Mesothelial cell of epicardium (in vitro differentiated cells): ENCODE measurements at places on chromosomes 6 and 20. TPM values are rescaled to one million over a fixed set of nuclear protein-coding genes. Genes with fewer than 3 reads are reported as not detected.

Gene FOXC1
- 49.8 to 52.2 TPM (median 50.5 TPM) in 3 replicates for total RNA-seq

- H3K4me1 ChIP-seq, result peaks cover 10% of the 10 kb centered on the region
- H3K4me3 ChIP-seq, result no peak overlapping the region
- H3K27ac ChIP-seq, result no peak overlapping the region
- H3K27me3 ChIP-seq, result no peaks in the 10 kb centered on the region
- H3K36me3 ChIP-seq, result no peaks in the 10 kb centered on the region
Measured at GRCh38 chr6:96101564-96101963, 85.8 kb downstream of the FUT9 start.

Gene TRIM31
- 0.58 to 0.68 TPM in 2 of 3 replicates, not detected in the other for total RNA-seq

DNA sequence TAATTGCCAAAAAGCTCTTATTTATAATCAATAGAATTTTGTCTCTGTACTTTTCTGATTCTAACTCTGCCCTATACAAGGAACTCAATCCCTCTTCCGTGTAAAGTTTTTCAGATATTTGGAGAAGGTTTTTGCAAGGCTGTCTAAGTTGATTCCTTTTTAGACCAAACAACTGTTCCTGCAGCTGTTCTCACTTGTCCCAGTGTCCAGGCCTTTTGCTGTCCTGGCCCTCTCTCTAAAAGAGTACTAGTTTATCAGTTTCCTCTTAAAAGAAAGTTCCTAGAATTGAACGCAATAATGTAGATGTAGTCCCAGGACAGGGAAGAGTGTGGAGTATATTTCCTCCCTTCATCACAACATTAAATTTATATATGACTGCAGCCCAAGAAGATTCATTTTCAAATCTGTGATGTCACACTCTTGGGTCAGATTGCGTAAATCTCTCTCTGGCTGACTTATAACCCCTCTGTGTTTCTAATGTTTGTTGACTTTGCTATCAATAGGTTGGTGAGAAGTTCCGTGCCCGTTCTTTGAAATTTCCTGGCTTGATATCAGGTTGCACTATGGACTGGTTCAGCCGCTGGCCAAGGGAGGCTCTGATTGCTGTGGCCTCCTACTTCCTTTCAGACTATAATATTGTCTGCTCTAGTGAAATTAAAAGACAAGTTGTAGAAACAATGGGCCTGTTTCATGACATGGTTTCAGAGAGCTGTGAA lies 139.4 kb upstream of the GLP1R start:
- no peak overlapping the region for H3K27ac ChIP-seq
- H3K36me3 ChIP-seq, result no peaks in the 10 kb centered on the region
- H3K4me3 ChIP-seq, result no peak overlapping the region
- DNase-seq, result no peak
- H3K27me3 ChIP-seq, result peaks cover 3% of the 10 kb centered on the region
- no peaks in the 10 kb centered on the region for H3K4me1 ChIP-seq

GRCh38 chr20:49660912-49661311 lies 52.8 kb downstream of the B4GALT5 start:
- no peak overlapping the region for H3K27ac ChIP-seq
- H3K27me3 ChIP-seq, result no peaks in the 10 kb centered on the region
- DNase-seq, result no peak
- no peak overlapping the region for H3K4me3 ChIP-seq
- H3K4me1 ChIP-seq, result peaks cover 3% of the 10 kb centered on the region
- H3K36me3 ChIP-seq, result peaks cover 6% of the 10 kb centered on the region

- no peak overlapping the region for H3K27ac ChIP-seq
- H3K27me3 ChIP-seq, result peaks cover 20% of the 10 kb centered on the region
- no peak for DNase-seq
Measured at GRCh38 chr20:24017458-24017755, 28.8 kb upstream of the GGTLC1 start.
